ENCODE measurements at places on chromosomes 1 and 21.

GRCh38 chr21:46092026-46092764 is 5.7 kb upstream of the COL6A2 start:
- DNase-seq, result no peak

GRCh38 chr1:205547936-205548827 is 43.7 kb downstream of the CDK18 start:
- no peak for DNase-seq

- DNase-seq, result no peak
Observed at GRCh38 chr1:66364578-66365391, 169.2 kb upstream of the SGIP1 start.

DNA sequence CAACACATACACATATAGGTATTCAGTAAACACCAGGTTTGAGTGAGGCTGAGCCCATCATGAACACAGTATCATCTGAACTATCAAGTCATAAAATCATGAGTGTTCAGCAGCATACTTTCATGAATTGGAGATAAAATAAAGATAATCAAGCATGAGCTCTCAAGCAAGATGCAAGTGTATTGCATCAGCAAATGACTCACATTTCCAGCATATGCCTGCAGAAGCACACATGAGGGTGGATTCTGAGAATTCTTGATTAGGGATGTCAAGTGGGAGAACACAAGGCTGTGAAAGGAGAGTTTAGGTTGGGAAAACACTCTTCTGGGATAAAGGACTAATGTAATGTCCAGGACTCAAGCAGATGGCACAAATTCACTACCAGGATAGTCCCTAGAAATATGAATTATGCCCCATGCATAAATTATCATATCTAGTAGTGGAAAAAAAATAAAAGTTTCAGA is 299.2 kb downstream of the SRGAP2C start:
- DNase-seq, result no peak

DNA sequence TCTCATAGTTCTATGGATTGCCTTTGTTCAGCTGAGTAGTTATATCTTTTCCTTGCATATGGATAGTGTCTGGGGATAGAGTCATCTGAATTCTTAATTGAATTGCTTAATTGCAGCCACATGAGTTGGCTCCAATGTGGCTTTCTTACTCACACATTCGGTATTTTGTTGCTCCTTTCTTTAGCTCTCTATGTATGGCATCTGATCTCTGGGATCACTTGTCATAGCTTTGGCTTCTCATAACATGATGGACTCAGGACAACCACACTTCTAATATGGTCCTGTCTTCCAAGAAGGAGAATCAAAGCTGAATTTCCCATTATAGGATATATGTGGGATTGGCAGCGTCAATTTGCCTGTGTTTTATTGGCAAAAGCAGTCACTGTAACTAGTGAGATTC is 716.2 kb downstream of the NCAM2 start:
- DNase-seq, result no peak

GRCh38 chr1:147515045-147515869 is 26.0 kb upstream of the BCL9 start:
- no peak for DNase-seq

- DNase-seq, result no peak
Observed at GRCh38 chr1:14956579-14957195, 196.9 kb upstream of the TMEM51 start.

- no peak for DNase-seq
Observed at GRCh38 chr1:29481031-29481430, 244.7 kb downstream of the PTPRU start.

- DNase-seq, result peak; percentile 39
Observed at GRCh38 chr21:42923553-42924432, 1.6 kb downstream of the ERVH48-1 start.

DNA sequence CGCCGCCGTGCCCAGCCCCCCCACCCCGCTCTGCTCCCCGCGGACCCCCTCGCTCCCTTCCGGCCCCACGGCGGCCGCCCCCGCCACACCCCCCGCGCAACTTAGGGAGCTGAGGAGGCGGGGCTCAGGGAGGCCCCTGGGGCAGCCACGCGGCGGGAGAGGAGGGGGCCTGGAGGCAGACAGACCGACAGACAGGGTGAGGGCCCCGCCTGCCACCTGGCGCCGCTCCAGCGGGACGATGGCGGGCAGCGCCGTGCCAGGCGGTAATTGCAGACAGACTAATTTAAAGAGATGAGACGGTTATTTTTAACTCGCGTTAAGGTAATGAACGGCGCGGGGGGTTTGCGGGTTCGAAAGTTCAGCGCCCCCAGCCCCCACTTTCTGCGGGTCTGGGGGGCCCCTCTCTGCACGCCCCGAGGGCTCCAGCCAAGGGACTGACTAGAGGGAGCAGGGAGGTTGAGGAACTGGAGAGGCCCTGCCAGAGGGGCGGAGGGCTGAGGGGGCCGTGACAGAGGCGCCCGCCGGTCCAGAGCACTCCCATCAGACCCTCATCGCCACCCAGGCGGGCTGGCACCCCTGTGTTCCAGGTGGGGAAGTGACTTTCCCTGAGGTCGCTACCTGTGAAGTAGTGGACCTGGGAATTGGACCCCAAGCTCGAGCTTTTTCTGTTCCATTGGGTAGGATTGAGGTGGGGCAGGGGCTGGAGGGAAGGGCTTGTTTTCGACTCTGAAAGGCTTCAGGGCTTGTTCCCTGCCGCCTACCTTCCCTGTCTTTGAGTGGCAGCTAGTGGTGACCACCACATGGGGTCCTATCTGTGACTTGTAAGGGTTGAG is 5.4 kb downstream of the FOXO6 start:
- no peak for DNase-seq

DNA sequence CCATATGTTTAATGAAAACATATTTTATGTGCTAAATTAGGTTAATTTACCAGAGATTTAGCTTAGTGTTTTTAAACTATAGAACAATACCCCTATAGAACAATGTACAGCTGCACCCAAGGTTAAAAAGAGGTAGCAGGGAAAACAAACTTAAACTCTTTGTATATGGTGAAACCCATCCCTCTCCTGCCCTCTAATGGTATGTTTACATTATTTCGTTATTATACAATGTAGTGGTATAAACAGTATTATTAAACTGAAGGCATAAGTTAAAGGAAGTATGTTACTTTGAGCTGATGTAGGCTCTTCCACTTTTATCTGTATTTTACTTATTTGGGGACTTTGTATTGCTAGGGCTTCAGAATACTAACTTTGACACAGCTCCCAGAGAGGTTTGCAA is 16.7 kb upstream of the ZYG11A start:
- no peak for DNase-seq

DNA sequence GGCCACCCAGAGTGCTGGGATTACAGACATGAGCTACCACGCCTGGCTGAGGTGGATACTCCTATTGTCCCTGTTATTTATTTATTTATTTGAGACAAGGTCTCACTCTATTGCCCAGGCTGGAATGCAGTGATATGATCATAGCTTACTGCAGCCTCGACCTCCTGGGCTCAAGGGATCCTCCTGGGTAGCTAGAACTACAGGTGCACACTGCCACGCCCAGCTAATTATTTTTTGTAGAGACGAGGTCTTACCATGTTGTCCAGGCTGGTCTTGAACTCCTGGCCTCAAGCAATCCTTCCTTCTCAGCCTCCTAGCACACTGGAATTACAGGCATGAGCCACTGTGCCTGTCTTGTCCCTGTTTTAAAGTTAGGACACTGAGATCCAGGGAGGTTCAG is 5.2 kb downstream of the LDLRAP1 start:
- no peak for DNase-seq

DNA sequence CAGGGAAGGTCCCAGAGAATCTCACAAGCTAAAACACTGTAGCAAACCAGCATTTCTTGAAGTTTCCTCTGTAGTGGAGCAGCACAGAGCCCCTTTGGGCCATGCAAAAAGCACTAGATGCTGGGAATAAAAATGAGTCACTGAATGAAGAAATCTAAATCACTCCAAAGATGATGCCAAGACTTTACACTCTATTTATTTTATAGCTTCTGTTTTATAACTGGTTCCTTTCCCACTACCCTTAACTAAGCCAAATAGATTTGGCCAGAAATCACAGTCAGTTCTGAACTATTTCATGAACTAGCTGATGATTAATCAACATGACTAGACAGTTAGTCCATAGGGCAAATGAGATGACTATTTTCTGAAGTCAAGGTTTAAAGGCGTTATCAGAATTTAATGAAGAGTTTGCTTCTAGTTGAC is 89.5 kb downstream of the SCMH1 start:
- DNase-seq, result no peak

DNA sequence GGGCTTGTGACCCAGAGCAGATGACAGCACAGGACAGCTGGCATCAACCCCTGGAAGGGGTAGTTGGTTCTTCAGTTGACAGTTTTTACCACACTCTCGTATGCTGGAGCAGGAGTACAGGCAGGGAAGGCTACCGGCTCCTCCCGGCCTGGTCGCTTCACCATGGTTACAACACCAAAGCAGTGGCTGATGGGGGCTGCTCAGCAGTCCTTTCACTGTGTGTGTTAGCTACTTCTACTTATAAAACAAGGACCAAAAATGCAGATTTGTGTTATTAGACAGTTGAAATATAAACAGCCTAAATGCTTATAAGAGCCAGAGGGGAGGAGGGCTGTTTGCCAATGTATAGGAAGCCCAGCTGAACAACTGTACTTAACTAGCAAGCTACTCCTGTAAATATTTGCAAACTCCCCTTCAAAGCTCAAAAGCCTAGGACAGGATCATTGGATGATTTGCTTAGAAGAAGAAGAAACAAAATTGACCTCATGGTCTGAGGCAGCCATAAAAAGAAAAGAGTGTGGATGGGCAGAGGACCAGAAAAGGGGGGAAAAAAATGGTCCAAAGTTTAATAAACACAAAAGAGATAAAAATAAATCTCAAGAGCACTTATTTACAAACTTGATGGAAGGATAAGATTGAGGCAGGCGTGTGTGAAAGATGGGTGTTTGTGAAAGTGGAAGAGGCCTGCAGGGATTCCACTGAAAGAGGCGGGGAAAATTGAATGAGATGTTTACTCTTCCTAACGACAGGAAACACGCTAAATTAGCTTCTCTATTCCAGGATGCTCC is 57.1 kb downstream of the TGFB2 start:
- no peak for DNase-seq

DNA sequence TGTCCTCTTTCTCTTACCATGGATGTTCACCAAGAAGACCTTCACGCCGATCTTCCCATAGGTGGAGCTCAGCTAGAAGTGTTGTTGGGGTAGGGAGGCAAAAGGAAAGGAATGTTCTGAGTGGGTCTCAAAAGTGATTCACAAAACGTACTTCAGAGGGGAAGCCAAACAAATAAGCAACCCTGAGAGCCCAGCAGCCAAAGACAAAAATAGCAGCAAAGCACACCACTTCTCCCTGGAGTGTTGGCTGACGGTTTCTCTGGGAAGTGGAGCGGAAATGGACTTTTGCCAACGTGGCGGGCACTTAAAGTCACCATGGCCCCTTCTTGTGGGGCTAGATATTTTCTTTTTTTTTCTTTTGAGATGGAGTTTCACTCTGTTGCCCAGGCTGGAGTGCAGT is 23.1 kb downstream of the SLC26A9 start:
- DNase-seq, result peak; percentile 96
